ENCODE measurements at places on chromosomes 12 and 14.

DNA sequence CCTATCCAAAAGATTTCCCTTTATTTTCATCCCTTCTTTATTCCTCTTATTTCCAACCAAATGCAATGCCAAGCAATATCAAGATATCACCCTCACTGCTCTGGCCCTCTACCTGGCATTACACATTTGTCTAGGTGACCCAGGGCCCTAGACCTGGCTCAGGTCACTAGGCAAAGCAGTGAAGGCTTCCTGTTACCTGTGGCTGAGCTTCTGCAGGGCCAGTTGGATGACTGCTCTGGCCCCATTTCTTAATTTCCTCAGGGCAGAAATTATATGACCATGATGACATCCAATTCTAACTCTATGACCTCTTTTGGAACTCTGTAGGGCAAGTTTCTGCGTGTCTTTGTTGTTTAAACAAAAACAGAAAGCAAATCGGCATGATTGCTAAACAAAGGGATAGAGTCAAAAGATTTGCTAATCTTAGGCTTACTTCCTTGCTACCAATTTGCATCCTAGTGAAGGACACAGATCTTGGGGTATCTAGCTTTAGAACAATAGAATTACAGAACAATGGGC lies 7.4 kb upstream of the CCDC198 start:
- DNase-seq = no peak

DNA sequence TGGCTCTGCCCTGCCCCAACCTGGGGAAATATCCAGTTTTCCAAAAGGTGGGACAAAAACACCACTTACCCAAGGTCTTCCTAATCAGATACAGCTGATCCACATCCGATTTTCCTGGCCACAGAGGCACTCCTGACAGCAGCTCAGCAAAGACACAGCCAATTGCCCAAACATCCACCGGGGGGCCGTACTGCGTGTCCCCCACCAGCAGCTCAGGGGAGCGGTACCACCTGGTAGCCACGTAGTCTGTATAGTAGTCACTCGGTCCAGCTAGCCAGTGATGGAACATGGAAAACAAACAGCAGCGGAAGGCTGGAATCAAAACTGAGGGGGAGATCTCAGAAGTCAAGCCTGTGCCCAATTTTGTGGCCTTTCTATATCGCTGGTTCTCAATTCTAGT lies 28.8 kb downstream of the DMAC2L start:
- no peak for DNase-seq

- DNase-seq = no peak
Measured at GRCh38 chr12:111160350-111161241, 208.3 kb downstream of the PHETA1 start.

- no peak for DNase-seq
Measured at GRCh38 chr12:43329375-43329774, 222.6 kb downstream of the ADAMTS20 start.
